ENCODE measurements at places on chromosomes 2 and 18. TPM values are rescaled to one million over a fixed set of nuclear protein-coding genes. Genes with fewer than 3 reads are reported as not detected.

Gene LOXHD1
- total RNA-seq: 0.34 TPM

Gene DAPL1
- total RNA-seq: not detected

Gene ERMN
- not detected for total RNA-seq

Gene ST8SIA3
- total RNA-seq: not detected

Gene DSC3
- not detected for total RNA-seq

GRCh38 chr18:22169889-22170420 lies 566 bp downstream of the GATA6 start:
- peak; percentile 53 for DNase-seq

GRCh38 chr2:14081521-14081920 lies 551.0 kb upstream of the LRATD1 start:
- DNase-seq: no peak

- DNase-seq: peak; percentile 17
These were observed 722 bp downstream of the MAP4K4 start for GRCh38 chr2:101698014-101698843.

DNA sequence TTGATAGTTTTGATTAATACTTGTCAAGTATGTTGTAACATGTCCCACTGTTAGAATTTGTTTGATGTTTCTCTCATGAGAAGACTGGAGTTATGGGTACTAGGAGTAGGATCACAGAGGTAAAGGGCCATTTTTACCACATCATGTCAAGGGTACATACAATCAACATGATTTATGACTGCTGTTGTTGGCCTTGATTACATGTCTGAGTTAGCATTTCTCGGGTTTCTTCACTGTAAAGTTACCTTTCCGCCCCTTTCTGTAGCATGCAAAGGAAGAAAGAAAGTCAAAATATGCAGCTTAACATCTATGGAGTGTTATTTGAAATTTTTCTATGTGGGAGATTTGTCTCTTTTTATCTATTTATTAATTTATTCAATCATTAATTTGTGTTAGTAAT lies 1456.4 kb downstream of the SUCLG1 start:
- no peak for DNase-seq

- DNase-seq: no peak
These were observed 68.8 kb downstream of the LDLRAD4 start for GRCh38 chr18:13287372-13287771.

DNA sequence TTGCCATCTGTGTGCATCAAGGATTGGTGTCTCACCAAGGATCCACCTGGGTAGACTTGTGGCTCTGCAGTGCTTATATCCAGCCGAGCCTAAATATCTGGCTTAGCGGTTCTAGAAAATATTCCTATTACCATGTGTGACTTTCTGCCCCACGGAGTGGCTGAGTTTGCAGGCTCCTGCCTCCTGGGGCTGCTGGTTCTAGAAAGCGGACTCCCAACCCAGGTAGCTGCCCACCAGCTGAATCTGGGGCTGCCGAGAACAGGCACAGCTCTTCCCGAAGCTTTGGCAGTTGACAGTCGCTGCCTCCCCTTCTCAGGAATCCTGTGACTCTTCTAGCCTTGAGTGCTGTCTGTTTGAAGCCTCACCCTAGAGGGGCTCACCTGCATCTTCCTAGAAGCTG lies 104.6 kb downstream of the TPGS2 start:
- no peak for DNase-seq
